ENCODE measurements at places on chromosomes 3 and 15.

- peaks cover 20% of the 10 kb centered on the region for H3K4me1 ChIP-seq
- peak overlapping the region; percentile 6 for H3K27ac ChIP-seq
- no peak overlapping the region for H3K4me3 ChIP-seq
- peaks cover 2% of the 10 kb centered on the region for H3K27me3 ChIP-seq
- peaks cover 4% of the 10 kb centered on the region for H3K36me3 ChIP-seq
Observed at GRCh38 chr3:10363935-10364334, 43.0 kb upstream of the SEC13 start.

DNA sequence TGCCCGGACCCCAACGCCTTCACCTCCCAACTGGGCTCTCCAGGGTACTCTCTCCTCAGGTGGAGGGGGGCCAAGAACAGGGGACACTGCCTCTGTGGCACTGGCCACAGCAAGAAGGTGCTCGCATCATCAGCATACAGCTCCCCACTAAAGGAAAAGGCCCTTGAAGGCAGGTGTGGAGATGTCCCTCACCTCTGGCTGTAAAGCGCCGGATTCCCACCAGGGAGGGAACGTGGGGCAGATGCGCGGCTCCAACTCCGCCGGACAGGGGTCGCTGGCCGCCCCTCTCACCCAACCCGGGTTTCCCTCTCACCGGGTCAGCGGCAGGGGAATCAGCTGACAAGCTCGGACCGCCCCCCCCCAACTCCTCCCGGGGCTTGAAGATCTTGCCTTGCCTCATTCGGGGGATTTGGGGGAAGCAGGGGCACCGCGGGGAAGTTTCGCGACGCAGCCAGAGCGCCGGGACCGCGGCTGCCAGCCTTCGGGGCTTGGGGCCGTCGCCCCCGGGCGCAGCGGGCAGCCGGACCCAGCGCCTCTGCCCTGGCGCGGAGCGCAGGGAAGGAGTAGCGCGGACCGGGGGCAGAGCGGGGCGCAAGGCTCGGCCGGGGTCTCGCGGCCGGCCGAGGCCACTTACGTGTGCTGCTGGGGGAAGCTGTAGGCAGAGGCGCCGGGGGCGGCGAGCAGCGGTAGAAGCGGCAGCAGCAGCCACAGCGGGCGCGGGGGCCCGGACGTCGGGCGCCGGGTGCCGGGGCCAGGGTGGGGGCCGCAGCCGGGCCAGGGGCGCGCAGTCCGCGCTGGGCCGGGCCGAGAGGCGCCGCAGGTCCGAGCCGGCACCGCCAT, 630 bp downstream of the CACNA2D2 start:
- H3K36me3 ChIP-seq = no peaks in the 10 kb centered on the region
- H3K27me3 ChIP-seq = peaks cover 58% of the 10 kb centered on the region
- DNase-seq = no peak
- peak overlapping the region; percentile 65 for H3K4me3 ChIP-seq
- H3K4me1 ChIP-seq = no peaks in the 10 kb centered on the region
- H3K27ac ChIP-seq = peak overlapping the region; percentile 34

GRCh38 chr3:66039590-66039887, 821 bp upstream of the MAGI1 start:
- H3K27ac ChIP-seq = no peak overlapping the region
- DNase-seq = no peak
- peaks cover 8% of the 10 kb centered on the region for H3K4me1 ChIP-seq
- H3K4me3 ChIP-seq = peak overlapping the region; percentile 69
- H3K36me3 ChIP-seq = peaks cover 2% of the 10 kb centered on the region

DNA sequence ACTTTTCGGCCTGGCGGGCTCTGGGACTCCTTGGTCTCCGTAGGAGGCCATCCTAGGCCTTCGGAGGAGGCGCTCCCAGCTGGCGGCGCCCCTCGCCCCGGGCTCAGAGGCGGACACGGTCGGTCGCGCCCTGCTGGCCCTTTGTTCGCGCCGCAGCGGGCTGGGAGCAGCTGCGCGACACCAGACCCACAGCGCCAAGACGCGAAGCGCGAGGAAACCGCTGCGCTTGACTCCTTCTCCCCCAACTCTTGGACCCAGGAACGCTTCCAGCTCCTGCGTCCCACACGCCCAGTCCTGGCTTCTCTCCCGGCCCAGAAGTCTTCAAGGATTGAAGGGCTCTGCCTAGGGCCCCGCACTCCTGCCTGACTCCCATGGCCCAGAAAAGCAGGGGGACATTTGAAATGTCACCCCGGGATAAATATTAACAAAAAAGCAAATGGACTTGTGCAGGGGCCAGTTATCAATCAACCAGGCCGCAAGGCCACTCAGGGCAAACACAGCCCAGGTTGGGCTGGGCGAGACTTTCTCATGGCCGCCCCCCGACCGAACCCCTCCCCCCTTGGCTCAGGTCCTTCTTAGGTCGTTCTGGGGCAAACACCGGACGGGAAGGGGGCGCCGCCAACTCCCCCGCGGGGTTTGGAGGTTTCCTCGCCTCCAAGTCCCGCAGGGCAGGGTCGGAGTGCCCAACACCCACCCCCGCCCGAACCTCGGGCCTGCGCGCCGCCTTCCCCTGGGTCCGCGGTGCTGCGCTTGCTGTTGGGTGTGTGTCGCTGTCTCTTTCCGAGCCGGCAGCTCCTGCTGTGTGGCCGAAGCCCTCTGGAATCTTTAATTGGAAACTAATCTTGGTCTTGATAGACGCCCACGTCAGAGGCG, 5.1 kb downstream of the ONECUT1 start:
- peaks cover 77% of the 10 kb centered on the region for H3K27me3 ChIP-seq
- peaks cover 20% of the 10 kb centered on the region for H3K4me1 ChIP-seq
- no peak overlapping the region for H3K4me3 ChIP-seq
- no peak overlapping the region for H3K27ac ChIP-seq

GRCh38 chr3:129122412-129123011, 908 bp upstream of the RAB43 start:
- H3K27ac ChIP-seq = peak overlapping the region; percentile 66
- peaks cover 42% of the 10 kb centered on the region for H3K4me1 ChIP-seq
- no peaks in the 10 kb centered on the region for H3K27me3 ChIP-seq
- H3K4me3 ChIP-seq = peak overlapping the region; percentile 65

- no peaks in the 10 kb centered on the region for H3K27me3 ChIP-seq
- H3K36me3 ChIP-seq = no peaks in the 10 kb centered on the region
- no peak for DNase-seq
- no peaks in the 10 kb centered on the region for H3K4me1 ChIP-seq
- H3K4me3 ChIP-seq = no peak overlapping the region
Observed at GRCh38 chr3:140186421-140186920, 251.5 kb downstream of the CLSTN2 start.

GRCh38 chr3:22315925-22316324, 564.9 kb upstream of the ZNF385D start:
- DNase-seq = no peak
- H3K27ac ChIP-seq = no peak overlapping the region
- no peaks in the 10 kb centered on the region for H3K27me3 ChIP-seq
- H3K4me3 ChIP-seq = no peak overlapping the region
- no peaks in the 10 kb centered on the region for H3K36me3 ChIP-seq
- H3K4me1 ChIP-seq = no peaks in the 10 kb centered on the region

Data from activated T-helper 1 cell treated with anti-CD3 and anti-CD28 coated beads, Interleukin-12 subunit alpha, Interleukin-12 subunit beta, Interleukin-2, Interleukin-4 antibody, amounts not matched to agents 30 ng/mL and 10 ng/mL and 1 ng/mL, durations not matched to agents 14 hours and 24 hours and 36 hours (primary cell).